ENCODE measurements at places on chromosomes 6 and 20.

GRCh38 chr6:126437205-126437604 lies 97.3 kb downstream of the CENPW start:
- no peak for DNase-seq

DNA sequence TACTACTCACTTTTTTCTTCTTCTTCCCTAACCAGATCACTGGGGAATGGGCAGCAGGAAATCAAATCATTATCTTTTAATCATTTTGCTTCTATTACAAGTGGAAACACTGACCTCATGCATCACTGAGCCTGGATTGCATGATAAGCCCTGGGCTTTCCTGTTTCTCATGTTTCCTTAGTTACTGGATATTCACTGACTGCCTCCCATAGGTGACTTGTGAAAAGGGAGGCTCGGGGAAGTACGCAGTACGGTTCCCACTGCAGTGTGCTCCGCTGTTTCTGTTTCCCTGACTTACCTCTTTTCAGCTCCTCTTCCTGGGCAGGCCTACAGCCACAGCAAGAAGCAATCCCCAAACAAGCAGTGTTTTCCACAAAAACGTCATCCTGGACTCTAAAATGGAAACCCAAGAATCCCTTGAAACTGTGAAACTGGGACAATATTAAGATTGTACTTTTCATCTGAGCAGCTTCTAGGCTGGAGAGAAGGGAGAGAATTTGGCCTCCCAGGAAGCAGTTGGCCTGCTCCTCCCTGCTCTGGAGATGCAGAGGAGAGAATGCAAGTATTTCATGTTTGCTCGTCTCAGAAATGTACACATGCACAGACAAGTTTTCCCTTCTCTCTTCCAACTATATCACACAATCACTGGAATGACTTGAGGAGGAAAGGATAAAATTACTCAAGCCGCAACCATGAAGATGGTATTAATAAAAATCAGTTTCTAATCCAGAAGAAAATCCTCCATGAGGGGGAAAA lies 13.1 kb downstream of the BTNL2 start:
- DNase-seq: no peak

DNA sequence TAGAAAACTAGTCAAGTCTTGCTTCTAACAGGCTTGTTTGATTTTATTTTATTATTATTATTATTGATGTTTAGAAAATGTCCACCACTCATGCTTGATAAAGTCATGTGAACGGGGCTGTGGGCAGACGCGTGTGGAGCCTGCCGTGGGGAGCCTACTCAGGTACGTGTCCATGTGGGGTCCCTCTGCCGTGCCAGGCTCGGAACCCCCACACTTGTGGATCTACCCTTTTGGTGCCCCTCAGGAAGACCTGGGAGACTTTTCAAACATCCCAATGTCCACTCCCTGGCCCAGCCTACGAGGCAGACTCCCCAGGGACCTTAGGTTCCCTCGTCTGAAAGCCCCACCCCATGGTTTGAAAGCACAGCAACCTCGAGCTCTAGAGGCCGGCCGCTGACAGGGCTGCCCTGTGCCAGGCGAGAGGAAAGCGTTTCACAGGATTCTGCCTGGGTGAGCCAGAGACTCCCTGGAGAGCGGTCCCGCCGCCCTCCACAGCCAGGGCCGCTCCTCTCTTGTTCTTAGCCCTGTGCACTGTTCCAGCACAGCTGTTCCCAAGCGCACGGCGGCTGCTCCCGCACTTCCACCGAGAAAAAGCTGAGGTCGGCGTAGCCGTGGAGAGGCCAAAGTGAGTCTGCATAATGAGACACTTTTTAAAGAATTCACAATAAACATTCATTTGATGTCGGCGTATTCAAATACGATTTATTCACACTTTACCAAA lies 249.7 kb downstream of the TTLL2 start:
- DNase-seq: no peak

- DNase-seq: no peak
These were observed 125.6 kb downstream of the EYA2 start for GRCh38 chr20:47020231-47020630.
